Hematopoietic multipotent progenitor cell treated with erythropoietin and hydrocortisone succinate and interleukin-3 and kit ligand, for 8 days (in vitro differentiated cells): ENCODE measurements at places on chromosomes 12 and 14.
A peak's percentile ranks its signal among the peaks of the same experiment; 100 is the strongest.

DNA sequence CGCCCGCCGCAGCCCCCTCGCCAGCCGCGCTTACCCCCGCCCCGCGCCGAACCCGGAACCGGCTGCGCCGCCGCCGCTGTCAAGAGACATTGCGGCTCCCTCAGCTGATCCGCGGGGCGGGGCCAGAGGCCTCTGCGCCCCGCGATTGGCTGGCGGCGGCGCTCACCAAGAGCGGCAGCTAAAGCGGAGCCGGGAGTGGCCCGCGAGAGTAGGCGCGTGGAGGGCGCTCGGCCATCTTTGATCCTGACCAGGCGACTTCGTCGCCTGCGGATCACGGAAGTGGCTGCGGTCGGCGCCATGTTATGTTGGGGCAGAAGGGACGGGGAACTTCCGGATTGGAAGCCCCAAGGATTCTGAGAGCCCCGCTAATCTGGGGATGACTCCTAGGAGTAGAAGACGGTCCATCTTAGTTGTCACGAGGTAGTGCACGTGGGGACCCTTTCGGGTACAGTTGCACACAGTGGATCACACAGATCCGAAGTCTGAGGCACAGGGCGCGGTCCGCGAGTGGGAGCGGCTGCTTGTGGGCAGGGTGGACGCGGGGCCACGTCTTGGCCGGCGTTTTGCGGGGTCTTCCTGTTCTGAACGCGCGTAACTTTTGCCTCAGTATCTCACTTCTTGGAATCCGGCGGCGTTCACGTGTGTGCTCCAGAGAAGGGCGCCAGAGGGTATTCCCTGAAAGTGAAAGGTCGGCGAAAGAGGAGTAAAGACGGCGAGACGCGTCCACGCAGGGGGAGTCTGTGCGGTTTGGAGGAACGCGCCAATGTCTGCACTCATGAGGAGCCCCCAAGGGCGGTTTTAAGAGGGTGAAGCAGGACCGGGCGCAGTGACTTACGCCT, at the start of gene CHFR:
TSS of gene CHFR (minus strand) at position 93 of the 839 bp plus-strand sequence. CDS start 277 bp downstream, outside the sequence.
- peak; percentile 98 for DNase-seq

DNA sequence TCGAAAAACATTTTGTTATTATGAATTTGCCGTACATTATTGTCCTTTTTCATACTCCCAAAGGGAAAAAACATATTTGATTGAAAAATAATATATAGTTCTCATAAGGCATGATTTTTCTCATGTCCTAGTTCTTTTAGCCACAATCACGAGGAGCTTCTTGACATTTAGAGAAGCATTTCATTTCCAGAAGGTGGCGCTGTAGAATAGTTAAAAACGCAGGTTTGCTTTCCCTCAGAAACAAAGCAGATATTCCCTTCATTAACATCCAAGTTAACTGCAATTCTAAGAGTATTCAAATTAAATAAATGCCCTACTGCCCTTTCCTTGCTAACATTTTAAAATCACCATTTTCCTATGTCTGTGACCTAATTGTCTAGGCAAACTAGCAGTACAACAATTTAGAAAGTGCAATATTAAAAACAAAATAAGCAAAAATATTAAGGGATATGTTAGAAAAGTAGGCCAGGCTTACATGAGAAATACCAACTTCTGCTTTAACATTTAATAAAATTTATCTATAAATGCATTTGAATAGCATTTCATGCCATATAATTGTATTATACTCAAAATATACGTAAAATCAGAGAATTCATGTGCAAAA, 10.9 kb upstream of the PIK3C2G start:
- DNase-seq = peak; percentile 50

DNA sequence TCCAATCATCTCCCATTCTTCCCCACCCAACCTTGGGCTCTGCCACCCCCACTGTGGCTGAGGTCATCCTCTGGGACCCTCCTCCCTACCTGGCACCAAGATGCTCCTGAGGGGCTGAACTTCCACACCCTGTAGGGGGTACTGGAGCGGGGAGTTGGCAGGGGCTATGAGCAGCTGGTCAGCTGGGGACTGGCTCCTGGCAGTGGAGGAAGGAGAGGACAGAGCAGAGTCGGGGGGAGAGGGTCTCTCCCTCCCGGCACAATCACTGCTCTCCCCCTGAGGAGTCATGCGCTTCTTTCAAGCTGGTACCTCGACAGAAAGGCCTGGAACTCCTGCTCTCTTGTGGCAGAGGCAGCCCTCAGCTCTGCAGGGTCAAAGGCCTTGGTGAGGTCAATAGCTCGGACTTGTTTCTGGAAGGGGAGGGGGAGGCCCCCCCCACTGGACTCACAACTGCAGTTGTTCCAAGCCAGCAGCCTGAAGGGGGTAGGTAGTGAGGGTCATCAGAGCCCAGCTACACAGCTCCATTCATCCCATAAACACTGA, 2.0 kb downstream of the B4GALNT1 start:
- no peak for DNase-seq

GRCh38 chr14:86602263-86602662, 1072.3 kb downstream of the FLRT2 start:
- DNase-seq = no peak

DNA sequence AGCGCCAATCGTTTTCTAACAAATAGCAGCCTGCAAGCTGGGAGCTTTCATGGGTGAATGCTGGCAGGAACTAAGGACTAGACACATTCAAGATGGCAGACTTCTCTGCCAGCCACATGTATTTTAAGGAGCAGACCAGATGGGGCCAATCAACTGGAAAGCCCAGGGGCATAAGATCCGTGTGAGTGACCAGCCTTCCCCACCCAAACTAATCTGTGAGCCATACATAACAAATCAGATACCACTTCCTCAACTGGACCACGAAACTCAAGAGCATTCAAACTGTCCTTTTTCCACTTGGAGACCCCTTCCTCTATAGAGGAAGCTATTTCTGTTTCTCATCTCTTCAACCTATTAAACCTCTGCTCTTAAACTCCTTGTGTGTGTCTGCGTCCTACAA, 9.7 kb downstream of the TCL1B start:
- no peak for DNase-seq

DNA sequence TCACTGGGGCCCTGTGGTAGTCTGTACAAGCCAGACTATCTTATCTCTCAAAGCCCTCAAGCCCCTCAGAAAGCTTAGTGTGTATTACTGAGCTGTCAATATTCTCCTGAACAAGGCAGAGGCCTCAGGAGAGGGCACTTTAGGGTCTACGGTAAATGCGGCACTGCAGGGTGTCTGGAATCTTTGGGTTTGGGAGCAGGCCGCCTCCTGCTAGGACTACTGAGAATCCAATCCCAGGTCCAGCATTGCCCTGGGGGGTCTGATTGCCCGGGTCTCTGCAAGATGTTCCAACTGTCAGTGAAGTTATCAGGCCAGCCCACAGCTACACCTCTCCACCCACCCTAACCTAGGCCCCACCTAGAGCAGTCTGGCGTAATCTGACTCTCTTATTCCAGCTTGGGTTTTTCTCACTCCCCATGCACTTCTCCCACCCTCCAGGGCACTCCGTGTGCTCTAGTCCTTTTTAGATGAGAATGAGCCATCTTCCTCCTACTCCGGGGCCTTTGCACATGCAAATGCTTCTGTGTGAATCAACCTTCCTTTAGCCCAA, 4.3 kb upstream of the ZFP36L1 start:
- DNase-seq = peak; percentile 90

DNA sequence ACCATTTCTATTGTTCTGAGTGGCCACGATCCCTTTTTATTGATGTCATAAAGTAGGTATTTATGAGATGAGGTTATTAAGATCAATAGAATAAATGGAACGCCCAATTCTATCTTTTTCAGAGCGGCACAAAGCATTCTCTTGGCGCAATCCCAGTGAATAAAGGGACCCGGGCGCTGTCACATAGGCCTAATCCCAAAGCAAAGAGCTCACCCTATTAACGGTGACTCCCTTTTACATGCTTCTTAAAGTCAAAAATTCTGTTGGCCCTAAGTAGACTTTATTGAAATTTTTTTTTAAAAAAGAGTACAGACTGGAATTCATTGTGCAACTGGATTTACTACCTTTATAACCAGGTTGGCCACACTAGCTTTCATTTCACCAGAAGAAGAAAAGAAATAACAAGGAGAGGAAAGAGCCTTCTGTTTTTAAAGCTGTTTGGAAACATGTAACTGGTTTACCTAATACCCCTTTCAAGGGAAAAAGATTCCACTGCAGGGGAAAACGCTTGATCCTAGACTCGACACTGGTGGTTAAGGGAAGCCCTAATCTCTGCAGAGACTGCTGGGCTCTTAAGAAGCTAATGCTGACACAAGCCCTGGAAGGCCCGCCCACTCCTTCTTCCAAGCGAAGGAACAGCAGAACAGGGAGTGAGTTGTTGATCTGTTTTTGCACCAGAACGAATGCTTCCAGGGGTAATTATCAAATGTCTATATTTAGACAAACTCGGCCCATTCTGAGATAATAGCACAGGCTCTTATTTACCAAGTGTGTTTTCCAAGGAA, 381.2 kb downstream of the BCL11B start:
- no peak for DNase-seq

- DNase-seq = no peak
These were observed 19.7 kb upstream of the PLEKHD1 start for GRCh38 chr14:69464829-69465228.

DNA sequence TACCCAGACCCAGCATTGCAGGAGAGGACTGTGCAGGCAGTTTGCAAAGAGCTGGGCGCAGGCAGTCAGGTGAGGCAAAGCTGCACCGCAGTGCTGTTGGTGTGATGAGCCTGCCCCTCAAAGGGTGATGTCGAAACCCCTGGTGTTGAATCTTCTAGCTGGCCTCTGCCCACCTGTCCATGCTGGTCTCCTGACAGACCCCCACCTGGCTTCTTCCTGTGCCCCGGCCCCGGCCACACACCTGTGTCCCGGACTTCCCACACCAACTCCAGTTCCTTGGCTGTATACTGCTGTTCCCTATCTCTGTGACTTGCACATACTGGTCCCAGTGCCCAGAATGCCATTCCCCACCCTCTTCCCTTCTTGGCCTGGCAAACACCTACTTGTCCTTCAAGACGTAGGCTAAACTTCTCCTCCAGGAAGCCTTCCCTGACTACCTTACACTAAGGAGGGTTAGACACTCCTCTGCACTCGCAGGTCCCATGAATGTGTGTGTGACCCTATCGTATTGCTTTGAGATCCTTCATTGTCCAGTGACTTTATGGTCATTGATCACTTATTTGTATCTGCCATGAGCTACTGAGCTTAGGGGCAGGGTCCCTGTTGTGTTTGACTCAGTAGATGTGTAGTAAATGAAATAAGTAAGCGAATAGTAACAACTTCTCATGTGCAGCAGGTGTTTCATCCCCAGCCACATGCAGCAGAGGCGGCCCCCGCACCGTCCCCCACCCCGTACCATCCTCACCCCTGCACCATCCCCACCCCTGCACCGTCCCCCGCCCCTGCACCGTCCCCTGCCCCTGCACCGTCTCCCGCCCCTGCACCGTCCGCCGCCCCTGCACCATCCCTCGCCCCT, 37.4 kb downstream of the ESRRB start:
- DNase-seq = no peak

- no peak for DNase-seq
These were observed 182.2 kb downstream of the EXOC5 start for GRCh38 chr14:57086271-57087162.

- DNase-seq = peak; percentile 30
These were observed 101.2 kb upstream of the SLC38A2 start for GRCh38 chr12:46473634-46474329.

DNA sequence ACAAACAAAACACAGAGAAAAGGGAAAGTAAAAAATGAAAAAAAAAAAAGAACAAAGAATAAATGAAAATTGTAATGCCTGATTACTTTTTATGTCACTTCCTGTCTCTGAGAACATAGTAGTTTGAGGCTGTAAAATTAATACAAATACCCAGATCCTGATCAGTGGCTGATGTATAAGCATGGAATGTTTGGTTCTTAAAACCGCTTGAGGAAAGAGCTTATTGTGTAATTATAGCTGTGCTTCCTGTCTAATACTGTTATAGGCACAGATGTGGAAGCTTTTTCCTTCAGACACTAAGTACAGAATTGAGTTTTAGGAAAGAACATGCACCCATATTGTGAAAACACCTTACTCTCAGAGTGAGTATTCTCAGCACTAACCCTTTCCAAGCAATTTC, 86.9 kb downstream of the AVPR1A start:
- no peak for DNase-seq

DNA sequence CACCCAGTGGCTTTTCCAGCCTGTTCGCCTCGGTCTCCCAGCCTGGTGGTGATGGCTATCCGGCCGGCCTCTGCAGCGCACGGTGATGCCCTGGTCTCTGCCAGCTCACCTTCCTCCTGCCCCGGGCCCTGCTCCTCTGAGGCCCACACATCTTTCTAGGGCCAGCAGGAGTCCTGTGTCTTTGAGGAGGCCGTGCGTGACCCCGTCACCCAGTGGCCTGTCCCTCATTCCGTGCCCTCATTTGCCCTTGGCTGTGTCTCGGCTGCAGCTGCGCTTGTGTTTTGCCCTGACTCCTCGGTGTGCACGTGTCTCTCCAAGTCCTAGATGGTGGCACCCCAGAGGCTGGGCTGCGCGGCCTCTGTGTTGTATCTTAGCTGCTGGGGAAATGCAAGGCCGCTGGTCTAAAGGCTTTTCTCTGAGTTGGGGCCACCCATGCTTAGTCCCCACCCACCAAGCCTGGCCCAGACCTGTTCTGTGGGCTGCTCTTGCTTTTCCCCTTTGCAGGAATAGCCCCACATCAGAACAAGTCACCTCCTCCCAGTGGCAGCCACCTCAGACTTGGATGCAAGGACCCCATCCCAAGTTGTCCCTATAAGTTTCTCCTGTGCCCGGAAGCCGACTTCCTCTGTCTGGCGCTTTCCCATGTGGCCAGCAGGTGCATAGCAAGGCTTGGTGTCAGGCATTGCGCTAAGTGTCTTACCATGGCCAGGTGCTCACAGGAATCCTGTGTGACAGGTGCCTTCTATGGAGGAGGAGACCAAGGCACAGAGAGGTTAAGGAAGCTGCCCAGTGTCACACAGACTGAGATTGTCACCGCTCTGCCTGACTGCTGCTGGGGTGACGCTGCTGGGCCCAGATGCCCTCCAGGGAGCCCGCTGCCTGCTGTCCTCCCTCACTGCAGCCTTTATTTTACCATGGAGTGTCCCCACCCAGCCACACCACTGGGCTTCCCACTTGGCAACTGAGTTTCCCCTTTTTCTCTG, 64.5 kb downstream of the TSPAN9 start:
- no peak for DNase-seq
